ENCODE measurements at places on chromosomes 4 and X.

GRCh38 chrX:112636288-112636687, 43.5 kb downstream of the LHFPL1 start:
- no peak for DNase-seq

- DNase-seq, result no peak
These were observed 341.8 kb upstream of the GALNT7 start for GRCh38 chr4:172826861-172827260.

DNA sequence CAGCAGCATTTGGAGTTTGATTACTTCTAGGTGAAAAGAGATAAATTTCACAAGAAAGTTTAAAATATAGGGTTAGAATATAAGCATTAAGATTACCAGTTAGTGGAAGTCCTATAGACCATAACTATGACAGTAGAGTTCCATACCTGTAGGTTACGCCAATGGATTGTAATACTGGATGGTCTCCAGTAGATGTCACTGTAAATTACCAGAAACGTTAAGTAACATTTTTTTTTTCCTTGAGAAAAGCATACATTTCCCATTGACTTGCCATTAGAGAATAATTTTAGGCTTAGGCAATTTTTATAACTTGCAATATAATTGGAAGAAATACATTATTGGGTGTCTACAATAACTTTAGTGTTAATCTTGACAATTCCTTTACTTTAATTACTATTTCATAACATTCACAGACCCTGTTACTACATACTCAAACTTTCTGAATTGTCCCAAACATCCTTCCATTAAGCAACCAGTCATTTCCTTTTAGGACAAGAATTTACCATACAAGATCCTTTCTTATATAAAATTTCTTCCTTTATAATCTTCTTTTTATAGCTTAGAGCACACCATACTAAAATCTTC, 304.1 kb upstream of the TECRL start:
- DNase-seq, result no peak

GRCh38 chrX:22963196-22963595, 36.6 kb upstream of the DDX53 start:
- DNase-seq, result no peak

DNA sequence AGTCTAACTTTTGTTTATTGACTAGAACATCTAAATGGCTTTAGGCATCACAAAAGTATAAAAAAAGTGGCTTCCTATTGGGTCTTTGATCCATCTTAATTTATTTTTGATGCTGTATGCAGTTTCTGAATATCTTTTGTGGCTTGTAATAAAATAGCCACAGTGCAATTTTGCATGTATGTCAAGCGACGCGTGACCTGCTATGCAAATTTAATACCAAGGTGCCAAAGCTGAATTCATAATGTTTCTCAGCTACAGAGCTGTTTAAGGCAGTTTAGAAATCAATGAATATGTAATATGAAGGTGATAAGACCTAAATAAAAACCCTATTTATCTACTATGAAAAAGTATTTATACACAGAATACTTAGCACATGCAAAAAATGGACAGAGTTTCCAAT, 197.8 kb downstream of the AFF2 start:
- no peak for DNase-seq

GRCh38 chr4:6971536-6972374, 62.1 kb downstream of the TBC1D14 start:
- DNase-seq, result no peak

DNA sequence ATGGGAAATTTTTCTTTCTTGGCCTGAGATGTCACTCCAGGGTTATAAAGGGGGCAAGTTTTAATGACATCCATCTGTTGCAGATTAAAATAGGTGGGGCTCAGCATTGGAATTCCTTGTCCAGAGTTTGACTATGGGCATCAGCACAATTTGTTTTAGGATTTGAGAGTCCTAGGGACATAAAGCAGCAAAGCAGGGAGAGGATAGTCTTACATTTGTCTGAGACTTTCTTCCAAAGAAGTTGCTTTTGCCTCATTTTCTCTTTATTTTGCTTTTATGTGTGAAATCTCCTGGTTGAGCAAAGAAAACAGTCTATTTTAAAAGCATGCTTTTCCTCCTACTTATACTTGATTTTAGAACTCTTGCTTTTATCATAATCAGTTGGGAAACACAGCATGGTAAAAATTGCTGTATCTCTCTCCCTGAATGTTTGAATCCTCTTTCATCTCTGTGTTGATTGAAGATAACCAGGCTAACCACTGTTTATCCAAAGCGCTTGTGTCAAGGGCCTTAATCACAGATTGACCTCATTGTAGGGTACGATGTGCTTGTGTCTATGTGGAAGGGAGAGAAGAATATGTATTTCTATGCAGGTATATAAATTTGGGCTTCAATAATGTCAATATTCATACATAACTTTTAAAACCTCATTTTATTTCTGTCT, 121.5 kb downstream of the ANK2 start:
- DNase-seq, result no peak

- DNase-seq, result no peak
These were observed 1665.0 kb upstream of the TENM3 start for GRCh38 chr4:180578175-180578574.

DNA sequence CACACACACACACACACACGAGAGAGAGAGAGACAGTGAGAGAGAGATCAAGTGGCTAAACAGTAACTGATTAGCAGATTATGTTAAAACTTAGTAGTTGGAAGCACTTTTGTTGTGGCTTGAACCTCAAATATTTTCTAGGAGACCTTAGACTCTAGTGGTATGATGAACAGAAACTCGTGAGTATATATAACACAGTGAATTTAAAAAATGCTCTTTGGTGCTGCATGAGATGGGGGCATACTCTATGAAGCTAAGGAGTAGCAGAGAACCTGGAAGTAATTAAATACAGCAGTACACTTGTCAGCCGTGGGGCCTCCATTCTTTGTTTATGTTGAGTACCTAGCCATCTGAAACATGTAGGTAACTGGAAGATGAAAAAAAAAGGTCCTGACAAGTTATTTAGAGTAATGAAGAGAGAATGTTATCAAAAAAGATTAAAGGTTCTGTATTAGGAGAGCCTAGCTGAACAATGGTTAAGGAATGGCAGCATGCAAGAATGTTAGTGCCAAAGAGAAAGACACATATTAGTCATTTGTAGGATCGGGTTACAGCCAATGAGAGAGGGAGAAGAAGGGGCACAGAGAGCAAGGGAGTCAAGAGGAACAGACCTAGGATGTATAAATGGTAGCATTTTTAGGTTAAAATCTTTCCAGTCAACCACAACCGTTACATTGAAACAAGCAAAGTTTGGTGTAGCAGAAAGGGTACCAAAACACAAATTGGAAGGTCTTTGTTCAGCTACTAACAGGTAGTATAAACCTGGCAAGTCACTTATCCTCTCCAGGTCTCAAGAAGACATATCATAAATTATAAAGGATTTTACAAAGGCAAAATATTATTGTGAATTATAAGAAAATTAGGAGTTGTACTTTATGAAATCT, 316.7 kb upstream of the DIPK2B start:
- no peak for DNase-seq

- no peak for DNase-seq
These were observed 1381.4 kb upstream of the IGFBP7 start for GRCh38 chr4:58491620-58492019.

- no peak for DNase-seq
These were observed 33.2 kb downstream of the PPP2R2C start for GRCh38 chr4:6439120-6439762.

- no peak for DNase-seq
These were observed 38.8 kb downstream of the FAT1 start for GRCh38 chr4:186684889-186685309.

- DNase-seq, result no peak
These were observed 9.3 kb upstream of the LIMCH1 start for GRCh38 chr4:41528512-41529205.

- no peak for DNase-seq
These were observed 32.7 kb upstream of the JADE1 start for GRCh38 chr4:128776794-128777216.

- DNase-seq, result no peak
These were observed 9.7 kb upstream of the USO1 start for GRCh38 chr4:75714704-75715103.

Measured in stimulated activated CD4-positive, alpha-beta T cell treated with anti-CD3 and anti-CD28 coated beads, Interleukin-1b, Interleukin-23, amount 100 ng/mL, for 1 hour (primary cell).